Activated CD8-positive, alpha-beta memory T cell treated with anti-CD3 and anti-CD28 coated beads, Interleukin-2, amount 50 U/mL, for 4 hours (primary cell): ENCODE measurements at places on chromosomes 1 and 21.

DNA sequence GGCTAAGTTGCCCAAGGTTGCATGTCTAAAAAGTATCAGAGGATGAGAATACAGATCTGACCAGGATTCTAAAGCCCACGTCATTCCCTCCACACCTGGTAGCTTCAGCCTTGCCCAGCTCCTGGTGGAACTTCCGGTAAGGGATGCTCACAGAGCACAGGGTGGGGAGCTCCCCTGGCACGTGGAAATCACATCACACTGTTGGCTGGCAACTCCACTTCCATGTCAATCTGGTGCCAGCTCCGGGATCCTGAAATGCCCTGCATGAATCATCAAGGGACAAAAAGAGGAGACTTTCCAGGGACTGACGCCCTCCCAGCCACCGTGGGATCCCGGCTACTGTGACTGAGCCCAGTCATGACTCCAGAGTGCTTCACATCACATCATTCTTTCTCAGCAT lies 12.4 kb upstream of the BCAR3 start:
- DNase-seq = no peak

- no peak for DNase-seq
Measured at GRCh38 chr21:34531399-34531798, 19.4 kb upstream of the KCNE1 start.

DNA sequence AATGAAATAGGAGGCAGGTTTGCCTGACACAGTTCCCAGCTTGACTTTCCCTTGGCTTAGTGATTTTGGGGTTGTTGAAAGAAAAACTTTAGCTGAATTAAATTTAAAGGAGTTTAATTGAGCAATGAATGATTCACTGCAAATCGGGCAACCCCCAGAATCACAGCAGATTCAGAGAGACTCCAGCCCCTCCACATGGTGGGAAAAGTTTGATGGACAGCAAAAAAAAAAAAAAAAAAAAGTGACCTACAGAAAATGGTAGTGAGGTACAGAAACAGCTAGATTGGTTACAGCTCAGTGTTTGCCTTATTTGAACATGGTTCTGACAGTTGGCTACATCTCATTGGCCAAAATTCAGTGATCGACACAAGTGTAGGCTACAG lies 12.6 kb upstream of the IFNAR2 start:
- DNase-seq = no peak

DNA sequence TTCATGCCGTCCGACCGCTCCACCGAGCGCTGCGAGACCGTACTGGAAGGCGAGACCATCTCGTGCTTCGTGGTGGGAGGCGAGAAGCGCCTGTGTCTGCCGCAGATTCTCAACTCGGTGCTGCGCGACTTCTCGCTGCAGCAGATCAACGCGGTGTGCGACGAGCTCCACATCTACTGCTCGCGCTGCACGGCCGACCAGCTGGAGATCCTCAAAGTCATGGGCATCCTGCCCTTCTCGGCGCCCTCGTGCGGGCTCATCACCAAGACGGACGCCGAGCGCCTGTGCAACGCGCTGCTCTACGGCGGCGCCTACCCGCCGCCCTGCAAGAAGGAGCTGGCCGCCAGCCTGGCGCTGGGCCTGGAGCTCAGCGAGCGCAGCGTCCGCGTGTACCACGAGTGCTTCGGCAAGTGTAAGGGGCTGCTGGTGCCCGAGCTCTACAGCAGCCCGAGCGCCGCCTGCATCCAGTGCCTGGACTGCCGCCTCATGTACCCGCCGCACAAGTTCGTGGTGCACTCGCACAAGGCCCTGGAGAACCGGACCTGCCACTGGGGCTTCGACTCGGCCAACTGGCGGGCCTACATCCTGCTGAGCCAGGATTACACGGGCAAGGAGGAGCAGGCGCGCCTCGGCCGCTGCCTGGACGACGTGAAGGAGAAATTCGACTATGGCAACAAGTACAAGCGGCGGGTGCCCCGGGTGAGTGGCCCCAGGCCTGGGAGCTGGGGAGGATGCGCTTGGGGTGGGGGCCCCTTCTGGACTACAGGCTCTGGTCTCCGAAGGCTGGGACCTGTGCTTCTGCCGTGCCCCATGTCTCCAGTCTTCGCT lies 1.1 kb downstream of the SKI start:
- DNase-seq = peak; percentile 53

GRCh38 chr1:92901699-92902405 lies 59.4 kb downstream of the DIPK1A start:
- no peak for DNase-seq

DNA sequence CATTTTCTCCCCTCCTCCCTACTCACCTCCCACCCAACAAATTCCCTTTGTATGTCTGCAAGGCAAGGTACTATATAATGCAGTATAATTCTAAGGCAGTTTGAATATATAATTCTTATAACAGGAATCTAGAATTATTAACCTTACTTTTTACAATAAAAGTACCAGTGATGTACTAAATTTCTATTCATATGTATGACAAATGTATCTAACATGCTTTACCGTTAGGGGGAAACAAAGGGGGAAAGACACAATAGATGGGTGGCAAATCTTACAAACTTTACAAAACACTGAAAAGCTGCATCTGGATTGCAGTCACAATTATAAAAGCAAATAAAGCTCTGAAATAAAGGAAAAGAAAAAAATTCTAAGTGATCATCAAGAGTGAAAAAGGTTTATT lies 2.3 kb downstream of the PIK3R3 start:
- DNase-seq = no peak

- DNase-seq = no peak
Measured at GRCh38 chr1:169015464-169015863, 91.0 kb upstream of the ATP1B1 start.

DNA sequence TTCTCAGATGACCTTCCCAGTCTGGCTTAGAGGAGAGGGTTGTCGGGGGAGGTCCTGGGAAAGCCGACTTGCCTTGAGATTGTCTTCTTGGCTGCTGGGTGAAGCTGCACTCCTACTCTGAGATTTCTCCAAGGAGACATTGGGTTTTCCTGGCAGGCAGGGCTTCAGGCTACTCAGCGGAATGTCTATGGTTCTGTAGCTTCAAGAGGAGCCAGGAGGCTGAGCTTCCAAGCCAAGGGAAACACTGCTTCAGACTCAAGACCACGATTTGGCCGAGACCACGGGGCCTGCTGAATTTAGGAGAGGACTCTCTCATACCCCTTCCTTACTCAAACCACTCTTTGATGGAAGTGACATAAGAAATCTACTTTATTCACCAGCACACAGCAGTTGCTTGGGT lies 67.8 kb downstream of the NTMT2 start:
- no peak for DNase-seq

- DNase-seq = no peak
Measured at GRCh38 chr1:243440406-243440805, 184.6 kb downstream of the SDCCAG8 start.

GRCh38 chr1:64575881-64576676 lies 106.2 kb downstream of the CACHD1 start:
- no peak for DNase-seq

DNA sequence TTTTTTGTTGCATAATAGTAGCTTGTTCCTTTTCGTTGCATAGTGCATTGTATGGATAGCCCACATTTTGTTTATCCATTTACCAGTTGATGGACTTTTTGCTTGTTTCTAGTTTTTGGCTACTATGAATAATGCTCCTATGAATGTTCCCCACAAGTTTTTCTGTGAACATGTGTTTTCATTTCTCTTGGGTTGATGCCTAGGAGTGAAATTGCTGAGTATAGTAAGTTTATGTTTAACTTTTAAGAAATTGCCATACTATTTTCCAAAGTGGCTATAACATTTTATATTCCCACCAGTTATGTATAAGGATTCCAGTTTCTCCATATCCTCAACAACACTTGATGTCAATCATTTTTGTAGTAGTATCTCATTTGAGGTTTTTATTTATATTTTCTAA lies 84.8 kb upstream of the CACYBP start:
- DNase-seq = no peak

DNA sequence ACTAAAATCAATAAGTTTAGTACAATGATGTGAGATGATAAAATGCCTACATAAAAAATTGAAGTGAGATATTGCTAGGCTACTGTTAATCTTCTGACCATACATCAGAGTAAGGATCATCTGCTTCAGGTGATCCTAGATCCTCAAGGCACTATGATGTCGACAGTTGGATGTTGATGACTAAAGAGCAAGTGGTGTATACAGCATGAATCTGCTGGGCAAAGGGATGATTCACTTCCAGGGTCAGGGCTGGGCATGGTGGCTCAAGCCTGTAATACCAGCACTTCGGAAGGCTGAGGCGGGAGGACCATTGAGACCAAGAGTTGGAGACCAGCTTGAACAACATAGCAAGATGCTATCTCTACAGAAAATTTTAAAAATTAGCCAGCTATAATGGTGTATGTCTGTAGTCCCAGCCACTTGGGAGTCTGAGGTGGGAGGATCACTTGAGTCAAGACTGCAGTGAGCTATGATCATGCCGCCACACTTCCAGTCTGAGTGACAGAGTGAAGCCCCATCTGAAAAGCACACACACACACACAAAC lies 24.6 kb downstream of the NUF2 start:
- no peak for DNase-seq

DNA sequence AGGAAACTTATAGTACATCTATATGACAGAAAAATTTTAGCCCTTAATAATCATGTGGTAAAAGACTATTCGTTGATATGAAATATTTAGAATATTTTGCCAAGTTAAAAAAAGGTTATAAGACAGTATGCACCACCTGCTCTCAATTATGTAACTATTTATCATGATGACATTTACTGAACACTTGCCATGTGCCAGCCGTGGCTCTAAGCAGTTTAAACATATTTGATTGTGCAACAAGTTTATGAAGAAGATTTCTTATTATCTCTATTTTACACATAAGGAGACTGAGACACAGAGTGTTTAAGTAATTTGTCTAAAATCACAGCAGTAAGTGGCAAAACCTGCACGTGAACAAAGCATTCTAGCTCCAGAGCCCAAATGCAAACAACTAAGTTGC lies 199.3 kb upstream of the JUN start:
- no peak for DNase-seq

DNA sequence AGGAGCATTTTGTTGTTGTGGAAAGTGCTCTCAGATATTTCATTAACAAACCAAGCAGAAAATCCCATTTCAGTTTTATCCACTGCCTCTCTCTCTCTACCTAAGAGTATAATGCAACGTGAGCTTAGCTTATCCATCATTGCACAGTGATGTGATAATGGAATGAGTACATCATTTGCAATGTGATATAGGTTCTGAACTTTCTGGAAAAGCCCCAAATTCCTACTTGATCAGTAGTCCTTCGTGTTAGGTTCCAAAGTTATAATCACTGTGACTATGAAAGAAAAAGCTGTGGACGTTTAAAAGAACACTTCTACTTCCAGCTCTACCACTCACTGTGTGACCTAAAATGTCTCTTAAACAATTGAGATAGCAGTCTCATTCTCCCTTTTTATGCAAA lies 76.4 kb upstream of the PRMT6 start:
- DNase-seq = no peak

DNA sequence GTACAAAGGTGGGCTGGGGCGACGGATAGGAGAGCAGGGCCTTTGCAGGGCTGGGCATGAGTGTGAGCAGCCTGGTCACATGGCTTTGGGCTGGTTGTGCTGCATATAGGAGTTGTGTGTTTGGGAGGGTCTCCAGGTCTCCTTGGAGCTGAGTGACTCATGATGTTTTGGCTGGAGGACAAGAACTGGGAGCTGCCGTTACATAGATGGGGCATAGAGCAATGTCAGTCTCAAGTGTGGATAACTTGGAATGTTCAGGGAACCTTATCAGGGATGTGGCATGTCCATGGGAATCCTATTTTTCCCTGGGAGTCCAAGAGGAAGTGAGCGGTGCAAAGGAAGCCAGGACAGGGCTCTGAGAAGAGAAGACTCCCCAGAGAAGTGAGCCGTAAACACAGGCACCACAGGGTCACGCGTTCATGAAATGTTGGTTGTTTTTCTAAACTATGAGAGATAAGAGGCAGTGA lies 136.4 kb upstream of the KCNE2 start:
- DNase-seq = no peak

- no peak for DNase-seq
Measured at GRCh38 chr1:180135535-180135934, 19.1 kb upstream of the QSOX1 start.

DNA sequence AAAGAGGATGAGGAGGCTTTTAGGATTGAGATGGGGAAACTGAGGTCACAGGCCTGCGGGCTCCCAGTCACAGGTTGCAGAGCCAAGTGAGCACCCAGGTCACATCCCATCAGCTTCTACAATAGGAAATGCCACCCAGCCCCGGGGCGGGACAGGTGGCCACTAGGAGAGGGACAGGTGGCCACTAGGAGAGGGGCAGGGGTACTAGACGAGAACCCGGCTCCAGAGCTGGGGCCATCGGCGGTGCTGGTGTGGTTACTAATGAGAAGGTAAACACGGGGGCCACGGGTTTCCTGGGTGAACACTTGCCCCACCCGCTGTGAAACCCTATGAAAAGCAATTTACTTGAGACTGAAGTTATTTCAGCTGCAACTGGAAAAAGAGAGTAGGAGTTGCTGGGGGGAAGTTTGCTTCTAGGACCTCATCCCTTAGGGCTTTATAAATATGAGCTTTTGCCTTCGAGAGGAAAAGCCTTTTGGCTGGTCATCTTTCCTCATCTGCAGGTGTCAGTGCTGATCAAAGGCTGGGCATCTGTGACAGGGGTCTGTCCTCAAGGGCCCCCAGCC lies 52.5 kb downstream of the MRPL37 start:
- no peak for DNase-seq

GRCh38 chr1:10943991-10944730 lies 68.3 kb upstream of the TARDBP start:
- DNase-seq = no peak

DNA sequence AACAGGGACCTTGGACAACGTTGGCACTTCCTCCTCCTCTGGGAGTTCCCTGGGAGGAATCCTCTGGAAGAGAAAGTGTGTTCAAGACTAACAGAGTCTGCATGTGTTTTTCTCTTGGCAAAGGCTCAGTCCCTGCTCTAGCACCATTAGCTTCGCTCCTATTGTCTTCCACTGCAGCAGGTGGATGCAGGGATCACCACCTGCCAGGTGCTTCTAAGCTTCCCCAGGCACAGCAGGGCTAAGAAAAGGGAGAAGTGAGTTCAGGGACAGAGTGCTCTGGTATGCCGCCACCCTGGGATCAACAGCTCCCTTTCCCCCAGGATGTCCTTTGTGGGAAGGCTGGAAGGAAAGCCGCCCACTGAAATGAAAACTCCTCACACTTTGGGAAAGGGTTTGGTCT lies 43.9 kb upstream of the IL20 start:
- no peak for DNase-seq

- DNase-seq = peak; percentile 45
Measured at GRCh38 chr1:247415423-247416361, at the start of gene NLRP3. TSS of gene NLRP3 (plus strand) at chr1:247416173. CDS start at chr1:247418801, 2,628 bp downstream.

DNA sequence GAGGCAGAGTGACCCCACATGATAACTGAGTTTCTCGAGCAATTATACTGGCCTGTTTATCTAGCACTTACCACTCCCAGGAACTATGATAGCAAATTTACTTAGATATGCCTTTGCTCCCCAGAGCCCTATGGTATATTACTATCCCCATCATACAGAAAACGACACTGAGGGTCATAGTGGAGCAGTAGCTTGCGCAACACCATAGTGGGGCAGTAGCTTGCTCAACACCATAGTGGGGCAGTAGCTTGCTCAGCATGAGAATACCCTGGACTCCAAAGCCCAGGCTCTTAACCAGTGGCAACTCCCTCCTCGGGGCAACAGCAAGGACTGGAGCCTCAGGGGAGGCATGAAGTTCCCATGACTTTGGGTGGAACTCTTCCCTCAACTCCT lies 211.9 kb downstream of the NPHP4 start:
- no peak for DNase-seq
